Peyer's patch (tissue), 4 donors: ENCODE measurements at places on chromosomes 5 and 9. TPM values are rescaled to one million over a fixed set of nuclear protein-coding genes. Genes with fewer than 3 reads are reported as not detected.

DNA sequence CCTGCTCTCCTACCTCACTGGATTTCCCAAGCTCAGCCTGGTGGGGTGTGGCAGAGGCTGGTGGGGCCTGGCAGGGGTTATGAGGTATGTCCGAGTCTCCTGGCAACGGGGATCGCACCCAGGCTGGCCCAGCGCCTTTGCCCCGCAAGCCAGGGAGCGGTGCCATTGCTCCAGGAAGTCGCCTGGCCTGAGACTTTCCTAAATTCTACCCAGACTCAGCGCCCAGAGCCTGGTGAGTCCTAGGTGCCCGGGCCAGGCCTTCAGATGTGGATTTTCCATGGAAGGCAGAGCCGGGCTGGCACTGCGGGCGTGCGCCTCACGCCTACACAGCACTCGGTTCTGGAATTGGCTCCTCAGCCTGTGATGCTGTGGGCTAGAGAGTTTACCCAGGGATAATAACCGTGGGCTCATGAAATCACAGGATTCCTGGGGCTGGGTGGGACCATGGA is 155.4 kb upstream of the COL5A1 start:
- DNase-seq, result peak; percentile 40

DNA sequence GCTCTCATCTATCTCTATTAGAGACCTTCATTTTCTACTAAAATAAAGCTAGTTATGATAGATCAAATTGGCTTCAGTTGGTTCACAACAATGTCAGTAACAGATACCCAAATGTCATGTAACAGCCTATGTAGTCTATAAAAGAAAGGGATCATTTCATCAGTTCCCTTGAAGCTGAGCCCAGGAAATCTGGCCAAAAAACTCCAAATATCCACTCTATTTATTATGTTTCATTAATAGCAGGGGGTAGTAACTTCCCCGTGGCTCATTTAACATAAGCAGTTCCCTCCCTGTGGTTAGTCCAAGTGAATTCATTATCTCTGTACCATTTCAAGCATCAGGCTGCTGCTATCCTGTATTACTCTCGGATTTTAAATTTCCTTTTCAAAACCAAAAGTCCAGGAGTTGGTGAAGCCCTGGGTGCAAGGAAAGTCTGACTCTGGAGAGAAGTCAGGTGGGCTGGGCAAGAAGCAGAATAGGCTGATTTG is 66.0 kb downstream of the SH3PXD2B start:
- no peak for DNase-seq

GRCh38 chr5:34599471-34600117 is 56.5 kb upstream of the RAI14 start:
- peak; percentile 75 for DNase-seq

- no peak for DNase-seq
These were observed 143.1 kb downstream of the IRX2 start for GRCh38 chr5:2608391-2608790.

GRCh38 chr9:136544548-136544963 is 1.3 kb downstream of the NOTCH1 start:
- DNase-seq, result peak; percentile 72

DNA sequence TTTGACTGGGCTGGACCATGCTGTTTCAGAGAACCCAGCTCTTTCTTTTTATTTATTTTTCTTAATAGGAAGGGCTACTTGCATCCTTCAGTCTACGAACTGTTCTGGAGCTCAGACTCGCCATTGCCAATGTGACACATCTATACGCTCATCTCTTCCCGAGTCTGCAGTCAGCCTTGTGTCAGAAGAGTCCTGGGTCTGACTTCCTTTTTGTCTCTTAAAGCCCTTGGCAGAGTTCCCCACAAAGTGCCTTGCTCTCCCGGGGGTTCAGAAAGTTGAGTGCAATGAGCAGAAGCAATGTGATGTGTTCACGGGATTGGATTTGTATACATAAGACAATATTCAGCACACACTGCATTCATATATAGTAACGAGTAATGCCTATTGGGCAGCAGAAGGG is 140.4 kb downstream of the ATPSCKMT start:
- no peak for DNase-seq

GRCh38 chr5:17282283-17283120 is 65.1 kb downstream of the BASP1 start:
- no peak for DNase-seq

DNA sequence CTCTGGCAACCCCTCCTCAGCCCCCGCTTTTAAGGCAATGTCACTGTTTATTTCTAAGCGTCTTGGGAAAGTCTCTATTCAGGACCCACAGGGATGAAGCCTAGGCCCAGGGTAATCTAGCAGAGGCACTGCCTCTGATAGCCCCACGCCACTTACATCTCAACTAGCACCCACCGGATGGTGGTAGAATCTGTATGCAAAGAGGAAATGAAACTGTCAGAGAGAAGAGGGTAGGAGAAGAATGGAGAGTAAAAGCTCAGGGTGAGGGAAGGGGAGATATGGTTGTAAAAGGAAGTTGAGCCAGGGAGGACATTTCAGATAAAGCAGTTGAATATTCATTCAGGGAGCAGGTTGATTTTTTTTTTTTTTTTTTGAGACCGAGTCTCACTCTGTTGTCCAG is 3.0 kb downstream of the FRRS1L start:
- DNase-seq, result no peak

- DNase-seq, result no peak
These were observed 891.3 kb downstream of the TLE1 start for GRCh38 chr9:80797831-80798688.

- DNase-seq, result no peak
These were observed 336.9 kb downstream of the ENC1 start for GRCh38 chr5:74303578-74303977.

GRCh38 chr5:141411575-141411974 is 1.2 kb upstream of the PCDHGA10 start:
- no peak for DNase-seq

- no peak for DNase-seq
These were observed 90.0 kb downstream of the DOCK8 start for GRCh38 chr9:304519-305185.

DNA sequence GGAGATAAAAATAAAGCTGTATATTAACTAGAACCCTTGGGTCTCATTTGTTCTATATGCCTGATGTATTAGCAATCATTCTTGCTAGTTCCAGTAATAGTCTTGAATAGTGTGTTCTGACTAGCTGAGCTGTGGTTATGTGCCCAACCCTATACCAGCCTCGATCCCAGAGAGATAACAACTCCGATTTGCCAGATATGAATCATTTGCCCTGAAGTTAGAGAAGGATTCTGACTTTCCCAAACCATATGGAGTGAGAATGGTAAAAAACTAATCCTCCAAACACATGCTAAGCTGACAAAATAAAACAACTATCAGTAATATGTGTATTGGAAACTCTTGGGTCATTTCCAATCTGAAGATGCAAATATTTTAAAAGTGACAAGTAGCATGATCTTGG is 64.8 kb downstream of the ALDH1A1 start:
- no peak for DNase-seq

CBY3 gene
- not detected for total RNA-seq

LRRTM2 gene
- not detected for total RNA-seq

RFK gene
- 31.6 TPM for total RNA-seq

SEMA5A gene
- total RNA-seq, result 17.6 TPM

SHISAL2B gene
- total RNA-seq, result not detected
